ENCODE measurements at places on chromosomes 7 and 10. TPM values are rescaled to one million over a fixed set of nuclear protein-coding genes. Genes with fewer than 3 reads are reported as not detected.

MMRN2 gene
- total RNA-seq = 82.2 TPM

CYTH3 gene
- 17.3 TPM for total RNA-seq

ASAH2B gene
- total RNA-seq = 1.0 TPM

GTF2I gene
- 96.8 TPM for total RNA-seq

FRMPD2 gene
- total RNA-seq = 0.13 TPM

NUTM2E gene
- total RNA-seq = not detected

PON1 gene
- not detected for total RNA-seq

AOC1 gene
- total RNA-seq = not detected

TMEM184A gene
- under 0.01 TPM for total RNA-seq

CUEDC2 gene
- 30.6 TPM for total RNA-seq

AEBP1 gene
- total RNA-seq = 9.1 TPM

PRF1 gene
- total RNA-seq = not detected

USP54 gene
- 5.2 TPM for total RNA-seq

PYROXD2 gene
- 2.3 TPM for total RNA-seq

CTAGE4 gene
- not detected for total RNA-seq

FBXL13 gene
- 0.39 TPM for total RNA-seq

HIP1 gene
- total RNA-seq = 32.6 TPM

TOMM7 gene
- 94.4 TPM for total RNA-seq

PNLIPRP3 gene
- under 0.01 TPM for total RNA-seq

AKR1C8 gene
- not detected for total RNA-seq

TMEM178B gene
- total RNA-seq = under 0.01 TPM

TUBGCP2 gene
- total RNA-seq = 29.5 TPM

HECTD2 gene
- total RNA-seq = 4.1 TPM

MBL2 gene
- total RNA-seq = not detected

ANKRD2 gene
- total RNA-seq = 0.26 TPM

BAIAP2L1 gene
- total RNA-seq = 0.25 TPM

ABCB4 gene
- total RNA-seq = under 0.01 TPM

All from dermis microvascular lymphatic vessel endothelial cell (primary cell).